Dermis microvascular lymphatic vessel endothelial cell (primary cell): ENCODE measurements at places on chromosomes 7 and 10.

- peak; percentile 100 for DNase-seq
These were observed 307.4 kb upstream of the AOAH start for GRCh38 chr7:37031571-37032257.

DNA sequence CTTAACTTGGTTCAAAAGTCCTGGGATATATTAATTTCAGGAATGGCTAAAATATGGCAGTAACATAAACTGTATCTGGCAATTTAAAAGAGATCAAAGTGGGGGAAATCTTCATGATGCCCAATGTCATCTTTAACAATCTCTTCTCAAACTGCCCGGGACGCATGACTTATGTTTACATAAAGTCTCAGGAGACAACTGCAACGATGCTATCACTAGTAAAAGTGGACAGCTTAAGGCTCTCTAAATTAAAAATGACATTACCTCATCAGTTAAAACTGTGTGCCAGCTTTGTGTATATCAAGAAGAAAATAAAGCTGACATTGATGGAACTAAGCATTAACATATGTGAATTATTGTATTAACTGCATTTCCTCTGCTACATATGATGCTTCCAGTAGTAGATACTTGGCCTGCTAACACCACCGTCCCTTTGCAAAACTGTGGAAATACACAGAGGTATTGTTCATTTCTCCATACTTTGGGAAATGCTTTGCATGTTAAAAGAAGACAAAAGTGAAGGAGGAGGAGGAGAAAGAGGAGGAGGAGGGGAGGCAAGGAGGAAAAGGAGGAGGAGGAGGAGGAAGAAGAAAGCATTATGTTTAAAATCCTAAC lies 62.4 kb downstream of the NRP1 start:
- DNase-seq: no peak

- no peak for DNase-seq
These were observed 554.1 kb downstream of the TNS3 start for GRCh38 chr7:47027695-47028240.

DNA sequence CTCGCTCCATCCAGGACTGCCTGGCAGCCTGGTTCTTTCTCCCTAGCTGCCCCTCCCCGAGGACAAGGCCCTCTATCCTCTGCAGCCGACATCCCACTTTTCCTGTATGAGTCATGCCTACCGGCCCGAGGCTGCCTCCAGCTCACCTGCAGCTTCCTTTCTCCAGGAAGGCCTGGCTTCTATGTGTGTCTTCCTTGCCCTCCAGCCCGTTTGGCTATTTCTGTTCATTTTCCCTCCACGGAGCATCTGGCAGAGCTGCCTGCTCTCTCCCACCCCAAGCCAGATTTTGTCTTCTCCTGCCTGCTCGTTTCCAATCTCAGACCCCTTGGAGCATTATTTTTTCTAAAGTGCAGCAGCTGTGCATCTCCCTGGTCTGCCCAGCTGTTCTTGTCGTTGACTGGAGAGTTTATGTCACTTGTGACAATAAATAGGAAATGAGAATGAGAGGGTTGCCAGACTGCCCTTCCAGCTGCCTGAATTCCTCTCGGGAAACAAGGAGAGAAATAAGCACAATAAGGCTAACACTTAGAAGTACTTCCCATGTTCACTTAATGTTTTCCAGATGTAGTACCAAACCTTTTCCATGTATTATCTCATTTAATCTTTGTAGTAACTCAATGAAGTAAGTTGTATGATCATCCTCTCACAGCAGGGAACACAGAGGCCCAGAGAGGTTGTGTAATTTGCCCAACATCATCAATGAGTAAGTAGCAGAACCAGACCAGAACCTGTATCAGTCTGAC lies 19.7 kb downstream of the UBTD1 start:
- DNase-seq: peak; percentile 29

- DNase-seq: no peak
These were observed 29.0 kb upstream of the GSDME start for GRCh38 chr7:24786306-24786705.

DNA sequence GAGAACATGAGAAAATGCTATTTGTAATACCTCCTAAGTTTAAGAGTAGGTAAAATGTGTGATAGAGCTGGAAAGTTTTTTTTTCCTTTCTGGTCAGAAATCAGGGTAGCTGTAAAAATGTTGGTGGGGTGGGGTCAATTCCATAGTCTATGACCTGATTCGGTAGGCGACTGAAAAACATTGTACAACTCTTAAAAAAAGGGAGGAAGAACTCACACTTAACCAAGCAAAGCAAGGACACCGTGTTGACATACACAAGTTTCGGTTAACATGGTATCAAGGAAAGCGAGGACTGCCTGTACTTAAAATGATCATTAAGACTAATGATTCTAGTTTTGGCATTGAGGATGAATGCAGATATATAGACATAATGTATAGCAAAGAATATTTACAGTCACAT lies 1.8 kb upstream of the ZEB1 start:
- no peak for DNase-seq

GRCh38 chr7:1725199-1725690 lies 55.2 kb downstream of the ELFN1 start:
- no peak for DNase-seq

DNA sequence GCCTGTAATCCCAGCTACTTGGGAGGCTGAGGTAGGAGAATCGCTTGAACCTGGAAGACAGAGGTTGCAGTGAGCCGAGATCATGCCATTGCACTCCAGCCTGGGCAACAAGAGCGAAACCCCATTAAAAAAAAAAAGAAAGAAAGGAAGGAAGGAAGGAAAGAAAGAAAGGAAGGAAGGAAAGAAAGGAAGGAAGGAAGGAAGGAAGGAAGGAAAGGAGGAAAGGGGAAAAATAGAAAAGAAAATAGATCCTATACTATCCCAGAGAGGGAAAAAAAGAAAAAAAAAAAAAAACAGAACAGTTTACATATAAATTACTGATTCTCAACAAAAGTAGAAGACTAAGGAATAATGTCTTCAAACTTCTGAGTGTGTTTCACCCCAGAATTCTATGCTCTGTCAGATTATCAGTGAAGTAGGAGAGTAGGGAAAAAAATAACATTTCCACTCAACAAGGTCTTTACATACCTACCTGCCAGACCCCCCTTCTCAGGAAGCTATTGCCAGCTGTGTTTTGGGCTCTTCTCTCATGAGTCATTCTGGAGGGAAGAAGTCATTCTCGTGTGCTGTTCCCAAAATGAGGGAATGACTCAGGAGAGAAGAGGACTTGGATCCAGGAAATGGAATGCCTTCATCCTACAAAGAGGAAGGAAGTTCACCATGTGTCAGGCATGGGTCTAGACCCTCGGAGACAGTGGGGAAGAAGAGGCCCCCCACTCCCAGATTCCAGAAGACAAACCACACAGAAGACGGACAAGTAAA lies 20.9 kb downstream of the RGS10 start:
- DNase-seq: peak; percentile 73

DNA sequence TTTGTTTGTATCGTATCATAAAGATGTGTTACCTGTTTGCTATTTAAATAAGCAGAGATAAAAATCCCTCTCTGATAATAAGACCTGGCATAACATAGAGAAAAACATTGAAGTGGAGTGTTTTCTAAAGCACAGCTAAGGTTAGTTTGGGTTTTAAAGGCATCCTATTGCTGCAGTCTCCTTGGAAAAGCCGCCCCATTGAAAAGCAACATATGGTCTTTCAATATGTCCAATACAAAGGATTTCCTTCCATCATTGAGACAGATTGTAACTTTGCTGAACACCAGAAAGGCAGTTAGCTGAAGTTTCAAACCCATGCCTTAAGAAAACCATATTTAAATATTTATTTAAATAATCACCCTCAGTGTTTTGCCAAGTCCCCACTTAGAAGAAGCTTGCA lies 898.5 kb upstream of the KCND2 start:
- DNase-seq: no peak

DNA sequence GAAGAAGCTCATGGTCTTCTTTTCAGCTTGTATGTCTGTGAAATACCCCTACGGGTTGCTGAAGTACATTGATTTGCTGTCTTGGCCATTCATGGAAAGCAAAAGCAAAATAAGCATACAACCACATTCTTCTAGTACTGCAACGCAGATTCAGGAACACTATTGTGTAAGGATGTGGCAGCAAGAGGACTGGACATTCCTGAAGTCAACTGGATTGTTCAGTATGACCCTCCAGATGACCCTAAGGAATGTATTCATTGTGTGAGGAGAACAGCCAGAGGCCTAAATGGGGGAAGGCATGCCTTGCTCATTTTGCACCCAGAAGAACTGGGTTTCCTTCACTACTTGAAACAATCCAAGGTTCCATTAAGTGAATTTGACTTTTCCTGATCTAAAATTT lies 133.4 kb upstream of the ANKRD1 start:
- DNase-seq: no peak

DNA sequence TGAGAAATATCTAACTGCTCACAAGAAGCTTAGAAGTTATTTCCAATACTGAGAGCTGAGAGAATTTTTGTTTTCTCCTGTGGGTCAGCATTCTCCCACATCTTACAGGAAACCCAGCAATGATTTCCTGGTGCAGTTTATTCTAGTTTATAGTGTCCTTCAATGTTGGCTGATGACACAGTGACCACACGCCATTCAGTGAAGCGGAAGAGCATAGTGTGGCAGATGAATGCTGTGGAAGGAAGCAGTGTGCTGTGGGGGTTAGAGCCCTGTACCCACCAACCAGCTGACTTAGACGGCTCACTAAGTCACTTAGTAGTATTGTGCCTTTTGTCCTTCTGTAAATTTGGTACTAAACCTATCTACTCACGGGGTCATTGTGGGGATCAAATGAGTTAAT lies 1.4 kb upstream of the TMEM26 start:
- no peak for DNase-seq

DNA sequence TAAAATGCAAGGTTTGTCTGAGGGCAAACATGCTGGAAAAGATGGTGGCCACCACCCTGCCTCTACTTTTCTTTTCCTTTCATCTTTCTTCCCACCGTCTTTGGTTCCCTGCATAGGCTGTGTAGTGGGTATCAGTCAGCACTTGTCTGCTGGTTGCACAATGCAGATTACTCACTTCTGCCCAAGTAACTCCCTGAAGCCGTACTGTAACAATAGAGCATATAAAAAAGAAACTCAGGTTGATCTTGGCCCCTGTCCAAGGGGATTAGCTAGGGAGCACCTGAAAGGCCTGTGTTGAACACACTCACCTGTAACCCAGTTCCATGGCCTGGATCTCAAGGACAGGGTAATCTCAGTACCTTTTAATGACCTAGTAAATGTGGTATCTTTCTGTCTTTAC lies 533.0 kb upstream of the GALNT17 start:
- no peak for DNase-seq

DNA sequence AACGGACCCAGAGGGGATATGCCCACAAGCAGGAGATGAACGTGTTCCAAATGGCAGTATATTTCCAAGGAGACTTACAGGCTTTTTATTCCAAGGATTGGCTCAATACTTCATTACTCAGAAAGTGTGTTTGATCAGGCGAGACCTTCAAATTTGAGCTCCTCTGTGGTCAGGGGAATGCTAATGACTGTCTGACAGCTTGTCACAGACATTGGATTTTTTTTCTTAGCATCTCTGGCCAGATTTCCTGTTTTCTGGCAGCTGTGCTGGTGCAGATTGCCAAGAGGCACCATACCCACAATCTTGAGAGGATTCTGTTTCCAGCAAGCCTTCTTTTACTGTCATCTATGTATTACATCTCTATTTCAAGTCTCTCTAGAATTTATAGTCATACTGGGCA lies 93.8 kb downstream of the C1GALT1 start:
- no peak for DNase-seq

DNA sequence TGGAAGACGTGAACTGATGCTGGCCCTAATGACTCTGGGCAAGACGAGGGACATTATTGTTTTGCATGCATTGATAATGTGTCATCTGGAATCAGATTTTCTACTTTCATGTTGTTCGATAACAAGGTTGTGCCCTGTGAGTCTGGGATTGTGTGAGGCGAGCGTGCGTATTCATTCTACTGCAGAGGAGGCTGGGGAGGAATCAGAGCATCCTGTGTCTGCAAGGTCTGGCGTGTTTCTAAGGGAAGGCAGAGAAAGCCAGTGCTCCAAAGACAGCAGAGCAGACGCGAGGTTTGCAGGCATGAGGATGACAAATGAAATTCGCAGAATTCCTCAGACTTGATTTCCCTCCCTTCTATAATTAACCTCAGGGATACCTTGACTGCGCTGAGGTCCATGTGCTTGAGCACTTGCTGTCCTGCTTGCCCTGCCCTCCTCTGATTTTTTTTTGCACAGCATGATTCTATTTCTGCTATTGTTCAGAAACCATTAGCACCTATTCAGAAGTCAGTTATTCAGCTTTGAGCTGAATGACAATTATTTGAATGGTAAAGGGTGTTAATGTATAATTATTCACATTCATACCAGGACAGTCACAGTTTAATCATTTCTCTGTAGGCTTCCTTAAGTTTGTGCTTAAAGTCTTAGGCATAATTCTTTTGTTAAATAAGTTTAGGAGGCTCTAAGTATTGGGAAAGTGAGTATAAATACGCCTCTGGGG lies 233.6 kb downstream of the EBF3 start:
- DNase-seq: no peak

DNA sequence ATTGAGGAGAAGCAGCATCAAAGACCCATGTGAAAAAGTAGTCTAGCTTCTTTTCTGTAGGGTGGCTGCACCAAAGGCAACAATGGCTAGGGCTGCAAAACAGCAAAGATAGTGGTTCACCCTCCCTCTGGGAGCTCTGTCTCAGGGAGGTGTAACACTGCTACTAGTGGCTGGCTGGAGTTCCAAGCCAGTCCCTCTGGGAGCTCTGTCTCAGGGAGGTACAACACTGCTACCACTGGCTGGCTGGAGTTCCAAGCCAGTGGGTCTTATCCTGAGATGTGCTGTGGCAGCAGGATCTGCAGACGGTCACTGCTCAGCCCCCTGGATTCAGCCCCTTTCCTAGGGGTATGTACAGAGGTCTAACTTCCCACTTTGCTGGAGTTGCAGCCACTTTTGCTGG lies 37.9 kb upstream of the TMEM140 start:
- no peak for DNase-seq

- DNase-seq: no peak
These were observed 40.3 kb downstream of the CD36 start for GRCh38 chr7:80678707-80679106.

GRCh38 chr7:116836048-116836447 lies 26.3 kb upstream of the CAPZA2 start:
- DNase-seq: no peak

- no peak for DNase-seq
These were observed 2.3 kb upstream of the NRP1 start for GRCh38 chr10:33336582-33337325.

DNA sequence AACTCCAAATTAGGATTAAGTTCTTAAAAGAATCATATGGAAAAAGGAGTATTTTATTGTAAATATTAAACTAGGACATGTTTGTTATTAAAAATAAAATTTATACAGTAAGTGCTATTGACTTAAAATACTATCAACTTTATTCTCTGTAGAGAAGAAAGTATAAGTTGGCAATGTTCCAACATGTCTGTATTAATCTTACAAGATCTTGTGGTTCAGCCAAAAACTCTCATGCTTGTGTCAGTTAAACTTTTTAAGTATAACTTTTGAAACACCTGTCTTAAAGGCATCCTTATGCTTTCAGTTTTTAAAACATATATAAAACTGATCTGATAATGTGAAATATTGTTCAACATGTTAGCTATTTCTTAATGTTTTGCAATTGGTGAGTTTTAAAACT lies 160.7 kb downstream of the ZEB1 start:
- DNase-seq: no peak
